KG1 (cell line): ENCODE measurements at places on chromosomes 11 and 22.

DNA sequence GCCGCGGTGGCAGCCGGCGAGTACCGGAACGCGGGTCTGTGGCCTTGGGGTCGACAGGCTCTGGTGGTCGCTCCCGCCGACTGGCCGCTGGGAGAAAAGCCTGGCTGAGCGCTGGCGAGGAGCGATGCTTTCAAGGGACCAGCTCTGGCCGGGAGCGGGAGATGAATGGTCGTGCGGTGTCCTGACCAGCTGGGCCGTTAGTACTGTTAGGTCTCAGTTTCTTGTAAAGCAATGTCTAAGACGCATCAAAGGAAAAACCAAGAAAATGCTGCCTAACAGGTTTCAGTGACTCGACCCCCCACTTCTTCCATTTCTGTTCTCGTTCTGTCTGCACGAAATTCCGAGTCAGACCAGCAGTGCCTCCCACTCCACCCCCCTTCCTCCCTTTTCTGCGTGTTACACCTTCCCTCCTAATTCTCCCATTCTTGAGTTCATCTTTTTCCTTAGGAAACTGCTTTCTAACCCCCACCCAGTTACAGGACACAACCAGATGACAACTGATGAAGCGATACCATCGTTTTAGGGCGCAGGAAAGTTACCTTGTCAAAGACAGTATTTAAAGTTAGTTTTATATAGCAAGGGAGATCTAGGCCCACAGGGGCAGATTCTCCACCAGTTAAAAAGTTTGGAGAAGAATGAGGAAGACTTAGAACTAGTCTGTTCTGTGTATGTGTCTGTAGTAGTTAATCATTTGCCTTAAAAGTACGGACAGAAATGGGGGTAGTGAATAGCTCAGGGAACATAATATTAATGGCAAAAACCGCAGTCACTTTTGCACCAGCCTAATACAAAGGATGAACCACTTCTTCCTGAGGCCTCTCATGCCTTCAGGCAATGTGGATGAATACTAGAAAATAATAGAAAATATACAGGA, 1.0 kb downstream of the CUL5 start:
- DNase-seq, result no peak

- DNase-seq, result no peak
Observed at GRCh38 chr22:43330178-43331068, 12.7 kb downstream of the SCUBE1 start.

DNA sequence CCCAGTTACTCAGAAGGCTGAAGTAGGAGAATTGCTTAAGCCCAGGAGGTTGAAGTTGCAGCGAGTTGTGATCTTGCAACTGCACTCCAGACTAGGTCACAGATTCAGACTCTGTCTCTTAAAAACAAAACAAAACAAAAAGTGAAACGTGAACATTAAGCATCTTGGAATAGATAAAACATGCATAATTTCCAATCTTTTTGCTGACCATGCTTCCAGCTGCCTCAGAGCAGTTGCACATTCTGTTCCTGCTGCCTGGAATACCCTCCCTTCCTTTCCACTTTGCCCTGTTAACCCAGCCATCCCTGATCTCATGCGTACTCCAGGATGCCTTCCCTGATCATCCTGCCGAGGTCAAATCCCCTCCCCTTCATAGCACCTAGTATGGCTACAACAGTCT, 718 bp upstream of the CCDC88B start:
- no peak for DNase-seq

GRCh38 chr11:11149671-11150459, 203.2 kb downstream of the CSNK2A3 start:
- DNase-seq, result no peak

DNA sequence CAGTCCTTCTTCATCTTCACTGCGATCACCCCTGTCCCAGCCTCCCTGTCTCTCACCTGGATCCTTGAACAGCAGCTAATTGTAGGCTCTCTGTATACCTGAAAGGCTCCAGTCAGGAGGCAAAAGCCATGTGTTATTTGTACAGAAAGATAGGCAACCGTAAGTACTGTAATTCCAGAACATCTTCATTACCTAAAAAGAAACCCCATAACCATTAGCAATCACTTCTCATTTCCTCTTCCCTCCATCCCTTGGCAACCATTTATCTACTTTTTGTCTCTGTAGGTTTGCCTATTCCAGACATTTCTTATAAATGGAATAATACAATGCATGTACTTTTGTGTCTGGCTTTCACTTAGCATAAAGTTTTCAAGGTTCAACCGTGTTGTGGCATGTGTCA, 17.8 kb downstream of the NAGA start:
- DNase-seq, result no peak

GRCh38 chr22:37697538-37697835, 639 bp downstream of the TRIOBP start:
- no peak for DNase-seq

DNA sequence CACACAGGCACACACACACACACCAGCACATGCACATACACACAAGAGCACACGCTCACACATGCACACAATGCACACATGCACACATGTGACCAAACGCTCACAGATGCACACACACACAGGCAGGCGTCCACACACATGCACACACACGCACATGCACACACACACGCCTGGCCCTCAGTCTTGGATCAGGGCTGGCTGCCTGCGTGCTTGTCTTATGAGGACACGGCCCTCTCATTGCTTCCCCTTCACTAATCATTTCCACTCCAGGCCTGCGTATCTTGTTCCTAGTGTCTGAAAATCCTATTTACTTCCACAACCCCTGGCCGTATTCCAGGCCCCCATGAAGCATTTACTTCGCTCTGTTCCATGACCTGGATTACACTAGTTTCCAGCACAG, 740.5 kb downstream of the BRD1 start:
- DNase-seq, result no peak

DNA sequence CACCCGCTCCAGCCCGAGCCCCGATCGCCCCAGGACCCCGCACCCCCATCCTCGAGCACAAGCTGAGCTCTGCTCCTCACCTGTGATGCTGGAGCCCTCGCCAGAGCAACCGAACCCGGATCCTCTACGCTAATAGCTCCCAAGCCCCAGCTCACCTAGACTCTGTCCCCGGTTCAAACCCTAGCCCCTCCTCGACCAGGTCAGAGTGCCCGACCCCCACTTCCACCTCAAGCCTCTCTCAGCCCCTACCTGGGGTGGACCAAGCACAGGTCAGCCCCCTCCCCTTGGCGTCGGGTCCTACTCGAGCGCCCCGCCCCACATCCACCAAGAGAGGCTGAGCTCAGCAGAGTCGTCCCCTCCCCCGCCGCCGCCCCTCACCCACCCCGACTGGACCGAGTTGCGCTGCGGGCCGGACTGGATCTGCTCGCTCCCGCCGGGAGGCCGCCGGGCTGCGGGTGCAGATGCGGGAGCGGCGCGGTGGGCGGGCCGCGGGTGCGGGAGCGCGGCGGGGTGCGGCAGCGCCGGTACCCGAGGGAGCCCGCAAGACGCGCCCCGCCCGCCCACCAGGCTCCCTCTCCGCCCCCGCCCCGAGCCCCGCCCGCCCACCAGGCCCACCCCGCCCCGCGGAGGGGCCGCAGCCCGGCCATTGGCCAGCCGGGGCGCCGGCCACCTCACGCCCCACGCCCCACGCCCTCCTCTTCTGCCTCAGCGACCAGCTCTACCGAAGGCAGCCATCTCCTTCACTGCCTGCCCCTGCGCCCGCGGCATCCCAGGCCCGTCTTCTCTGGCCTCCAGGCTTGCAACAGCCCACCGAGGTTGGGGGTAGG, 577 bp upstream of the DKK3 start:
- no peak for DNase-seq

GRCh38 chr22:43197271-43197941, 10.5 kb upstream of the TTLL12 start:
- no peak for DNase-seq

- no peak for DNase-seq
Observed at GRCh38 chr11:47606731-47607130, 12.5 kb upstream of the C1QTNF4 start.

DNA sequence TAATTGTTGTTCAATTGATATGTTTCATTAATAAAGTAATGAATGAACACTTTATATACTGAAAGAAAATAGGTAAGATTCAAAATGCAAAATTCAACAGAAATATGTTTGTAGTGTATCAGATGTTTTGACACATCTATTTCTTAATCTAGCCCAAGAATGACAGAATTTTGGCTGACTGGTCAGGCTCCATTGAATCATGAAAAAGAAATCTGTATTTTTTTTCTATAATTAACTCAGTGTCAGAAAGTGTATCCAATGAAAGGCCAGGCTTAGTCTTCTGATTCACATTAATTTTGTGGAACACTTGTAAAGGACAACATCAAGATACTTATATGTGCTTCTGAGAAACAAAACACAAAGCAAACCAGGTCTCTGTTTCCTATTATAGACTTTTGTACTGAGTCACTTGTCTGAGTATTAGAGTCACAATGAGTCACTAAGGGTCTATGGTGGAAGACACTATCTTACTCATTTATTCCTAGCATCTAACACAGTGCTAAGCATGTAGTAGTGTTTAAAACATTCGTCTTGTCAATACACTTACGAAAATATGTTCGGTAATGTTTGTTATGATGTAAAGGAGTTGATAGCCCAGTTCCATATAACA, 297.7 kb upstream of the CCDC90B start:
- DNase-seq, result no peak

DNA sequence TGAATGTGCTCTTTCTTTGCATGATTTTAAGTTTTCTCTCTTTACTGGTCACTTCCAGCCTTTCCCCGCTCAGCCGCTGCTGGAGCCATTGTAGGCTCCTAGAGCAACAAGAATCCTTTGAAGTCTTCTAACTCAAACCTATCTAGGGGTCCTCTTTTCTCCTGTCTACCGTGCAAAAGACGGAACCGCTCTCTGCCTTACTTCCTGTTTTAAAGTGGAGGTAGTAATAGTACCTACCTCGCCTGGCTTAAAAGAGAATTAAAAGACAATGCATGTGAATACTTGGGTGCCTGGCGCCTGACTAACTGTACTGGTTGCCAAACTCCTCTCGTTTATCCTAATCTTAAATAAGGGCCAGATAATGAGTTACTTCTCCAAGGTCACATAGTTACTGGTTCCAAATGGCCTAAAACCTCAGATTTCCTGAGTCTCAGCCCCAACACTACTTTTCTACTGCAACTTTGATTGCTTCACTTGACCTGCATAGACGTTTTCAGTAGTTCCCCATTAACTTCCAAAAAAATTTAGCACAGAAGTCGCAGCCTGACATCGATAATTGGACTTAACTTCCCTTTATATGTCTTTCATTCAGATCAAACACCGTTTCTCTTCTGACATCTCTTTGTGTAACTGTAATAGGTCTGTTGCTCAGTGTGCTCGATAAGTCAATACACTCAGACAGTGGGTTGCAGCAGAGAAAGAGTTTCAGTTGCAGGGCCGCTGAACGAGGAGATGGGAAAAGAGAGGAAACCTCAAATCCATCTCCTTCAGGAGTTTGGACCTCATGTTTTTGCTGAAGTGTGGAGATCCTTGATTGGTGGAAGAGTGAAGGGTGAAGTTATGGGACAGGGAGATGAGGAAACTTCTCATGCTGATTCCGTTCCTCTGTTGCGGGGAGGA, 891 bp downstream of the SAMM50 start:
- DNase-seq, result peak; percentile 36

GRCh38 chr11:123282597-123282996, 87.5 kb upstream of the CLMP start:
- DNase-seq, result no peak

GRCh38 chr11:40274017-40274416, 1185.4 kb downstream of the LRRC4C start:
- DNase-seq, result no peak

GRCh38 chr11:76044750-76045320, 161.5 kb downstream of the WNT11 start:
- DNase-seq, result no peak

GRCh38 chr11:2990617-2991451, 1.3 kb downstream of the NAP1L4 start:
- DNase-seq, result peak; percentile 24

DNA sequence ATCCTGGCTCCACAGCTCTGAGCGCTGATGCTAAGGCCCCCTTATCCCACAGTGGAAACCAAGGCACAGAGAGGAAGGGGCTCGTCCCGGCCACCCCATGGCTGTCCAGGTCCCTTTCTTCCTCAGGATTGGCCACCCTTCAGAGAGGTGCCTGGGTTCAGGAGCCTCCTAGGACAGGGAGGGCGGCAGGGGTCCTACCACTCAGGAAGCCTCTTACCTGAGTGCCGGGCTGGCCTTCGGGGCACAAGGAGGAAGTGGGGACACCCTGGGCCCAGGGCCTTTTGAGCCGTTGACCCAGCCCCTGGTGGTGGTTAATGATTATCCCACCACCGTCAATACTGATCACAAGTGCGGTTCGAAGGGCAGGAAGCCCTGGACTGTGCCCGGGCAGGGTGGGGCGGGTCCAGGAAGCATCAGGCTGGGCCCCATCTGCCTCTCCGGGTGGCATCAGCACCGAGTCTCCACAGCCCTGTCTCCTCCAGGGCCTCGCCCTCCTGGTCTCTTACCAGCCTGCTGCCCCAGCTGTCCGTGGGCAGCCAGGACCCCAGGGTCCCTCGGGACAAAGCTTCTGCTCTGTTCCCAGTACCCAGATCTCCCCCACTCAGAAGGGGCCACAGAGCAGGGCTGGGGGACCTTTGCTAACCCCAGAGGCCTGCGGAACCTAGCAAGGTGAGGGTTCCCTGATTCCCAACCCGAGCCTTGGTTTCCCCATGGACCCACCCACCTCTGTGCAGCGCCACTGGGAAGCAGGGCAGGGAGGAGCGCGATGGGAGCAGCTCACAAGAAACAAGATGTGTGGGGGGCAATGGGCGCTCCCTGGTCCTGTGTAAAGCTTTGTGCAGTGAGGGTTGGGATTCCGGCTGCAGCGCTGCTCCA, 15.0 kb upstream of the EHD1 start:
- DNase-seq, result no peak

- peak; percentile 34 for DNase-seq
Observed at GRCh38 chr11:75896843-75897419, 81.9 kb downstream of the UVRAG start.

DNA sequence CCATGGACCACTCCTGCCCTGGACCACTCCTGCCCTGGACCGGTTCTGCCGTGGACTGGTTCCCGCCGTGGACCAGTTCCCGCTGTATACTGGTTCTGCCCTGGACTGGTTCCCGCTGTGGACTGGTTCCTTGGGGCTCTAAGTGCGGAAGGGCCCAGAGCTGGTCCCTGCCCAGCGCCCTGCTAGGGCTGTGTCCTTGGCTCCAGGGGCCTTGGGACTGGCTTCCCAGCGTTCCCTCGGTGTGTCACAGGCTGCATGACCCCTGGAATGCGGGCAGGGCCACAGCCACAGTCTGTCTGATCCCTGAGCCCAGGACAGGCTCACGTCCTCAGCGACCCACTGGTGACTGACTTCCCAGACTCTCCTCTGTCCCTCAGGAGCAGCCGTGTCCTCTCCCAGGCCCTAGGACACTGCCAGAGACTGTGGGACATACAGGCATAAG, 412.2 kb downstream of the TBC1D22A start:
- DNase-seq, result no peak

- no peak for DNase-seq
Observed at GRCh38 chr11:33015621-33016551, at the start of gene DEPDC7. TSS of gene DEPDC7 (plus strand) at chr11:33015878. CDS start at chr11:33015956, 78 bp downstream.

DNA sequence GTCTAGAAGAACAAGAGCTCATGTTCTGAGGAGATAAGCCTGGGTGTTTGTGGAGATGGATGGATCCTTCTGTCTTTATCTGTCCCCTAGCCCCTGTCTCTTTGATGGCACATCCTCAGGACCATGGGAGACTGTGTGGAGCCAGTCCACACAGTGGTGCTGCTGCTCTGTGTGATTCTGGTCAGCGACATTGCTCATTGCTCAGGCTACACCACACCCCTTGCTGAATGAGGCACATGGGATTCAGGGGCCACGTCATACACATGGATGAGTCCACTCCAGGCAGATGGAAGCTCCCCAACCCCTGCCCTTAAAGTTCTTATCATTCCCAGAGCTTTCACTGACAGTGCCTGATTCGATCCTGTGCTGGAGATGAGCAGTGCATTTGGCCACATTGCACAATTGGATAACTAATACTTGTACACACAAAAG, 222.2 kb downstream of the NAV2 start:
- no peak for DNase-seq
